CD8-positive, alpha-beta T cell (primary cell): ENCODE measurements at places on chromosomes 2 and 18.
A peak's percentile ranks its signal among the peaks of the same experiment; 100 is the strongest.

GRCh38 chr2:163157891-163158496 lies 319.4 kb upstream of the KCNH7 start:
- DNase-seq = no peak

DNA sequence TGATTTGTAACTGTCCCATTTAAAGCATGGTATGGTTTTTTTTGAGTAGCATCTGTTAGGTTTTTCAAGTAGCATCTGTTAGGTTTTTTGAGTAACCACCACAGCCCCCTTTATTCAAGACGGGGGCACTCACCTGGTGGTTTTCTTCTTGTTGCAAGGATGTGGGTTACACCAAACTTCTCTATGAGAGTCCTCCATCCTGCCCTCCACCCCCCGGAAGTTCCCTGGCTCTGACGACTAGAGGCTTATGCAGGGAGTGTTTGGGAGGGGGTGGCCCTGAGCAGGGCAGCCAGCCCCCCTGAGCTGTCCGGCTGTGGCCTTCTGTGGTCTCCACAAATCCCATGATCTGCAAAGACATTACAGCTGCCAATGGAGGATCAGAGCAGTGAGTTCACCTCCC lies 39.3 kb downstream of the MTCL1 start:
- DNase-seq = peak; percentile 65

DNA sequence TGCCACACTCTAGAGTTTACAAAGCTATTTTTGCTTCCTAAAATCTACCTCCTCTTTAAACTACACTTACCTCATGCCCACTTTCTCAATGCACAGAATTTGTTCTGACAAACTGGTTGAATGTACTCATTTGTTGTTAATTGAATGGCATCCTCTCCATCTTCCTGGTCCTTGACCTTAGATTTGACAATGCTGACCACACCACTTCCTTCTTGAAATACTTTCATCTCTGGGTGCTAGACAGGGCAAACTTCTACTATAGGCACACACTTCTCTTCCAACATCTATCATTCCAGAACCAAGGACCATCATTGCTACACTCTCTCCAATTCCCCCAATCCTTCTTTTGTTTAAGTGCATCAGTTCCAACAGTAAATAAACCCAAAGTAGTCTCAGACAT lies 22.3 kb downstream of the ARL5A start:
- DNase-seq = no peak

DNA sequence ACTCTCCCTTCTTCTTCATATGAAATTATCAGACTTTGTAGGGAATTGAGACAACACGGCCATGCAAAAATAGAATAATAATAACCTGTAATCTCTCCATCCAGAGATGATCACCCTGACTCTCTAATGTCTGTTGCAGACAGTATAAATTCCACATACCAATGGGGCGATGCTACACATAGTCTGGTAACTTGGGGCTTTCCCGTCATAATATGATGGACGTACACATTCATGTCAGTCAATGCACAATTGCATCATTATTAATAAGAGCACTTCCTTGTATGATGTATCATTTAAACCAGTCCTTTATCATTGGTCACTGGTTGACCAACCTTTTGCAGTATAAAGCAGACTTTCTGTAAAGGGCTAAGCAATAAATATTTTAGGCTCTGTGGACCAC lies 39.5 kb upstream of the SCLY start:
- DNase-seq = no peak

DNA sequence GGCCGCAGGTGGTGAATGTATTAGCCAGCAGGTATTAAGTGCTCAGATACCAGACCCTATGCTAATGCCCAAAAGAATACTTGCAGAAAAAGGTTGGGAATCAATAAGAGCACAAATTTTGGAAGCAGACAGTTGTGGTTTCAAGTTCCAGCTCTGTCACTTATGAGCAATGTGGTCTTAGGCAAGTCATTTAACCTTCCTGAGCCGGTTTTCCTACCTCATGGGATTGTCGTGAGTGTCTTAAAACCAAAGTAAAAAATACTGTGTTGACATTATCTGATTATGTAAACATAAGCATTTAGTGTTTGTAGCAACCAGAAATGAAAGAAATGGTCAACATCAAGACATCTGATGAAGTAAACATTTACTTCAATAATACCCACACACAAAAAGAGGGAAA lies 93.0 kb upstream of the CHST9 start:
- DNase-seq = no peak

DNA sequence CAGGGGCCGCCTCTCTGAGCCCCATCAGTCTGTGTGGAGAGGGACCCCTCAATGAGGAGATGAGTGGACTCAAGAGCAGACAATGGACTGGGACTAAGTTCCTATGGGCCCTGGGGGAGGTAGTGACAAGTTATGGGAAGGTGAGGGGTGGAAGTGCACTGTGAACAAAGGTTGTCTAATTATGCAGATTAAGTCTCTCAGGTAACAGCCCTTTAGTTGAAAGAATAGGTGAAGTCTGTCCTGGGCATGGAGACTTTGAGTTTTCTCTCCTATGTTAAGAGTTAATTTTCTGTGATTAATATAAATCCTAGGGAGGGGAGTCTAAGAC lies 243.8 kb downstream of the FAM210A start:
- no peak for DNase-seq

DNA sequence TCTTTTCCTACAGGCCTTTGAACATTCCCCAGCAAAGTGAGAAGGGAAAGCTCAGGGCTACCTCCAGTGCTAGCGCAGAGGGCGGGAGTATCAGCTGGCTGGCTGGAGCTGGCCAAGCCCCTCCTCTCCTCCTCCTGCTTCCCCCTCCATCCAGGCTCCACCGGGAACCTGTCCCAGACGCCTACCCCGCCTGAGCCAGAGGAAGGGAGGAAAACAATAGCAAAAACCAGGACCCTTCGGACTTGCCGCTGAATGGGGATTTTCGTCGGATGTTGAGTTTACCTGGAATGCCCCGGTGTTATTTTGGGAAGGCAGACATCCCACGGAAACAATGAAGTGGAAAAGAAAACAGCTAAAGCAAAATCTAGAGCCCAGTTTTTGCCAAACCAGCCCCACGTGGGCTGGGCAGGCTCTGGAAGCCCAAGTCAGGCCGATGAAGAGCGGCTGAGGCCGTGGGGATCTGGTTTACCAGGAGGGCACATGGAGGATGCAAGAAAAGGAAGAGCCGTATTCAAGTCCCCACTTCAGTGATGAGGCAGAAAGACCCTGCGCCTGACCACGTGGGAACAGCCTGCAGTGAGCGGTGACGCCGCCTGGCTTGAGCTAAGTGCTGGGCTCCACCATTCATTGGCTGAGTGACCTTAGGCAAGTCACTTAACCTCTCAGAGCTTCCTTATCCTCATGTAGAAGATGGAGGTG lies 100.4 kb upstream of the LCLAT1 start:
- no peak for DNase-seq
